ENCODE measurements at places on chromosomes 2 and 18.

DNA sequence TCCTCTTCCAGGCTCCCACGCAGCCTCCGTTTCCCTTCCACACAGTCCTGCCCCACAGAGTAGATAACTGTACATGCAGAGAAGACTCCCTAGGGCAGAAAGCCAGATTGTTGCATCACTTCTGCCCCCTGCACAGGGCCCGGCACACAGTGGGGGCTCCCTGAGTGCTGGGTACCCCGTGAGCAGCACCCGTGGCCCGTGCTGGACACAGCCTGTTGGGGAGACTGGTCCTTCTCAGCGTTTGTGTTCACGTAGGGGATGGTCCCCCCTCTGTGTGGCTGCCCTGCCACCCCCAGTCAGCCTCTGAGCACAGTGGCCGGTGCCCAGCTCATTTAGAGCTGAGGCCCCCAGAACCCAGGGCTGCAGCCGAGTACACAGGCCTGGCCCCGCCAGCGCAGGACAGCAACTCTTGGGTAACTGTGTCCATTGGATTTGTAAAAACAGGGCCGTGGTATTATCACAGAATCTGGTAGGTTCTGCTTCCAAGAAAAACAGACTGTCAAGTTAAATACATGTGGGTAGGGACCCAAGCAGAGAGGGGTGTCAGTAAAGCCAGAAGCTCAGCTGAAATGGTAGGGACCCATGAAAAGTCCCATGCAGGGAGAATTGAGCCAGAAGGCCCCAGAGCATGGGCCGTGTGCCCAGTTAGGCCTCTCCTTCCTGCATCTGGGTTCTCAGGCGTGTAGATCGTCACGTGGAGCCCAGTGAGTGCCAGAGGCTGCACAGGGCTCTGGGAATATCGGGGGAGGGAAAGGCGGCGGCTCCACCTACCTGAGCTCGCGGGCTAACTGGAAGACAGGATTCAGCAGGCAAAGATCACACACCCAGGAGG is 257.3 kb downstream of the ATAD2B start:
- DNase-seq: no peak

DNA sequence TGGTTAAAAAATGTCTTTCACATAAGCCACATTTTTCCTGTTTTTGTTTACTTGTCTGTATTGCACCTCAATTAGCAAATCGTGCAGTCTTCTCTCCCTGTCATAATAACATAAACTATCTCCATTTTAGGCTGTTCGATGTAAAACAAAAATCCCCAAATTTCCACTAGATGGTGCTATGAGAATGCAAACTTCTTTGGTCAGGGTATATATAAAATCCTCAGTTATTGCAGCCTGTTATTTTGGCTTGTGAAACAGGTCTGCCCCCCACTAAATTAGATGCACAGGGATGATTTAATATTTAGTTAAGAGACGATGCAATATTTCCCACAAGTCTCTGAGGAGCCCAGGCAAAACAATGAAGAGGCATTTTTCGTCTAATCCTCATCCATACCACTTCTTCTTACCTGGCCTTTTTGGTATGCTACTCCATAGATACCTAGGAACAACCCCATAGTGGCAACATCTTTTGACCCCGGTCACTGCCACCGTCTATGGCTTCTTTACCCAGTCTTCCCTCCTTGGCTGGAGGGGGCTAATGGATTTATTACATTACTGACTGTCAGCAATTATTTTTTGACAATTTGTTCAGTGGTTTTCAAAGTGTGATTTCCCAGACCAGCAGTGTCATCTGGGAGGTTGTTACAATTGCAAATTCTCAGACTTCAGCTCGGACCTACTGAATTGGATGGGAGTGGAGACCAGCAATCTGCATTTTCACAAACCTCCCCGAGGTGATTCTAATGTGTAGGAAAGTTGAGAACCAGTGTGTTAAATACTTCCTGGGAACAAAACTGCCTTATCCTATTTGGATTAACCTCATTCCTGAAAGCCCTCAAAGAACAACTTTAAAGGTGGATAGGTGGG is 117.4 kb upstream of the CWC22 start:
- DNase-seq: no peak

DNA sequence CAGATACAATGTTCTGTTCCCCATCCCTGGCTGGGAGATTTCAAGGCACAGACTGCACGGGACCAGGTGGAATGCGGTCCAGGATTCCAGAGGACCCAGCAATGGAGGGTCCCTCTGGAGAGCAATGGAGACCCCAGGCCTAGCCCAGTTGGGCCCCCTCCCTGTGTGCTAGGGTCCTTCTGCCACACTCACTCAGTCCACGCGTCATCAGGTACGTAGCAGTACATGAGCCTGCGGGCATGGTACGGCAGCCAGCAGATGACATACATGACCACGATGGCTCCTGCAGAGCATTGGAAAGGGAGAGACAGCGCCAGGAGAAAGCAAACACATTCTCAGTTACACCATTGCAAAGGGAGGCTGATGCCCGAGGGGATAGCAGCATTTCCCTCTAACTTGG is 10.1 kb downstream of the NTSR2 start:
- DNase-seq: no peak

DNA sequence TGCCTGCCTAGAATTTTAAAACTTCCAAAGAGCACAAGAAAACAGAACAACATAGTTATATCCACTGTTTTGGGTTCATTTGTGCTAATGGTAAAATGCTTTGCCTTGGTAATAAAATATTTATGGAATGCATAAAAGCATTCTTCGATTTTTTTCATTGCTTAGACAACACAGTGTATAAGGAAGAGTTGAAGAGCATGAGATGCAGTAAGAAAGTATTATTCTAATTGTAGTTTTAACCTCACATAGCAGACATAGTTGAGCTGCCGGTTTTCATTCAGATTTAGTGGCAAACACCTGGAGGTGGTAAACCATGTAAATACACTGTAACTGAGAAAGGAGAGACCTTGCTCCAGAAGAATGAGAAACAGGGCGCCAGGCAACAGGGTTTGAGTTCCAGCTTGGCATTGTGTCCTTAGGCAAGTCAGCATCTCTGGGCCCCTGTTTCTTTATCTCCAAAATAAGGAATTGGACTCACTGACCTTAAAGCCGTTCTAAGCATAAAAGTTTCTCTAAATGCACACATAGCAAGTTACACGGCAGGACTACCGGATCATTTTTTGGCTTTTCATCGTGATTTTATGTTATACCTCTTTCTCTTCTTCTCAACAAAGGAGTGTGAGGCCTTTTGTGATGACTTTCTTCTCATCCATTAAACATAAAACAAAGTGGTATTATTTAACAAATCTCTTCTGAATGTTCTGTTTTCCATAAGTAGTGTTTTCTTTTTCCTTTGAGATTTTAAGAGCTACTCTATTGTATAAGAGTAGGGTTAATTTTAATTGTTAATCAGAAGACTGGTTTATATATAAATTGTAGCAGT is 7.9 kb downstream of the UGP2 start:
- DNase-seq: no peak

DNA sequence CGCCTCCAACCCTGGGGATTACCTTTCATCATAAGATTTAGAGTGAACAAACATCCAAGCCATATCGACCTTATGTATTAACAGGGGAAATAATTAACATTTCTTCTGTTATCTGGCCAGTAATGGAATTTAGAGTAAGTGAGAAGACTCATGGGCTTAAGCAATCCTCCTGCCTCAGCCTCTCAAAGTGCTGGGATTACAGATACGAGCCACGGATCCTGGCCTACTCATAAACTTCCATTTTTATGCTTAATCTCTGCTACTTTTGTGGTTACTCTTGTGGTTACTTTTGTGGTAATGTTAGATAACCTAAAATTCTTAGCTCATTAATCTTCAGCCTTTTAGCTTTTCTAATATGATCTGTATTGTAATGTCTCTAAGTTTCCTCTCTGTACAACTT is 159.3 kb upstream of the SLC8A1 start:
- no peak for DNase-seq
